ENCODE measurements at places on chromosomes 5 and 9.

- DNase-seq: no peak
Observed at GRCh38 chr5:9189681-9190080, 356.2 kb downstream of the SEMA5A start.

DNA sequence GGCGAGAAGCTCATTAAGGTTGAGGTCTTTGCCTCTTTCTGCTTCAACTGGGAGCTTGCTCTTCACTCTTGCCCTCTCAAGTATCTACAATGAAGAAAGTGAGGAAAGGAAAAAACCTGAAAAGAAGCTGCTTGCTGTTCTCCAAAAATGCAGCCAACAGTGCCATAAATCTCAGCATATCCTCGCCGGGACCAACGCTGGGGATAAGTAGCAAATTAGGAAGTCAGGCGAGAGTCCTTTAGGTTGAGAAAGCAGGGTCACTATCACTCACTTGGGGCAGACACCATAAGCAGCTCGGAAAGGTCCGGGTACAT is 399 bp downstream of the NUP155 start:
- no peak for DNase-seq

DNA sequence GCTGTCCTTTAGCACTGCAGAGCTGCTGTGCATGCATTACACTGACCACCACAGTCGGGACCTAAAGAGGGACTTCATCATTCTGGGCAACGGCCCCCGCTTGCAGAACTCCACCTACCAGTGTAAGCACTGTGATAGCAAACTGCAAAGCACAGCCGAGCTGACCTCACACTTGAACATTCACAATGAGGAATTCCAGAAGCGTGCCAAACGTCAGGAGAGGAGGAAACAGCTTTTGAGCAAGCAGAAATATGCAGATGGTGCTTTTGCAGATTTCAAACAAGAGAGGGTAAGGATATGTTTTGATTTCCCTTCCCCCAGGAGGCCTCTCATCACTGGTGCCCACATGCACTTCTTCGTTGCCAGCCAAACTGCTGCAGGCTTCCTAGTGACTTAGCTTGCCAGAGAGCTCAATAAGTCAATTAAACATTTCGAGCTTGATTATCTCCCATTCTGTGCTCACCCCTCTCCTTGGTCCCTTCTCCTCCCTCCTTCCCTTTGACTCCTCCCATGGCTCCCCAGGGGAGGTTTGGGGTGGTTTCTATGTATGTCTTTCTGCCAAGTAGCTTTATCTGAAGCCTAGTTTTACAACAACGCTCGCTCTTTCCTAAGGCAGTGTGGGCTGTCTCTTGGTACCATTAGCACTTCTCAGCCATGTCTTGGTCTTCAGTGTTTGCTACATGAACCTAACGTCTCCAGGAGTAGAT is 66.7 kb downstream of the ZNF462 start:
- no peak for DNase-seq

- no peak for DNase-seq
Observed at GRCh38 chr5:84255315-84255714, 129.4 kb downstream of the EDIL3 start.

DNA sequence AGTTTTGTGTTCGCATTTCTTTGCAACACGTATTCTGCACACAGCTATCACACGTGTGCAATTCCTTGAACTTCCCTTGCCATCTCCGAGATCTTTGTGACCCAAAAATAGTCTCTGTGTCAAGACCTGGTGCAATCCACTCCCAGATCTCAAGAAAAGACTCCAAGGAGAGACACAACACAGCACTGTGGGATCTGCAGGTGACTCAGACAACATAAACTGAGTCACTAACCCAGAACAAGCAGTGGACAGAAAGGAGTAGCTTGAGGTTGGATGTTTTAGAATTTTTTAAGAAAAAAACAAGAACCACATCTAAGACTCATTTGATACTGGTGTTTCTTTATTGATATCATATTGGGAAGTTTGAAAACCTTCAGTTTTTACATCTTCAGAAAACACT is 396.9 kb downstream of the AGTPBP1 start:
- no peak for DNase-seq

DNA sequence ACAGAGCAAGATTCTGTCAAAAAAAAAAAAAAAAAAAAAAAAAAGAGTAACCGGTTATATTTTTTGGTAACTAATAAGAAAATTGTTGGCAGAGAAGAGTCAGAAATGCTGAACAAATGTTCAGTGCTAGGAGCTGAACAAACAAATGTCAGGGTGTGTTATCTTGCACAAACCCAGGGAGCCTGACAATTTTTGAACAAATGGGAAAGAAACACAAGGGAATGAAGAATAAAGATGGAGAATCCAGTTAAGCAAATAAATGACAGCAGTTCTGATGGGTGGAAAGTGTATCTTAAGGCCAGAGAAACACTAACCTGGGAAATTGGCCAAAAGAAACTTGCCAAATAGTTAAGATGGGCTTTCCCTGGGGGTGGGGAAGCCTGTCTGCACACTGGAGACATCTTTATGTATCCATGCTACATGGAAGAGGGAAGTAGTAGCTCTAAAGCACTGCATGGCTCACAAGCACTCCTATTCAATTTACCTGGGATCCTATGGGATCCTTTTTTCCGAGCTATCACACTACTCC is 23.7 kb downstream of the KLHL3 start:
- no peak for DNase-seq

GRCh38 chr5:157961896-157962590 is 103.1 kb upstream of the CLINT1 start:
- DNase-seq: no peak

GRCh38 chr5:122547219-122547618 is 227.7 kb upstream of the SNX2 start:
- no peak for DNase-seq

- no peak for DNase-seq
Observed at GRCh38 chr5:93677359-93677891, 64.0 kb downstream of the POU5F2 start.

DNA sequence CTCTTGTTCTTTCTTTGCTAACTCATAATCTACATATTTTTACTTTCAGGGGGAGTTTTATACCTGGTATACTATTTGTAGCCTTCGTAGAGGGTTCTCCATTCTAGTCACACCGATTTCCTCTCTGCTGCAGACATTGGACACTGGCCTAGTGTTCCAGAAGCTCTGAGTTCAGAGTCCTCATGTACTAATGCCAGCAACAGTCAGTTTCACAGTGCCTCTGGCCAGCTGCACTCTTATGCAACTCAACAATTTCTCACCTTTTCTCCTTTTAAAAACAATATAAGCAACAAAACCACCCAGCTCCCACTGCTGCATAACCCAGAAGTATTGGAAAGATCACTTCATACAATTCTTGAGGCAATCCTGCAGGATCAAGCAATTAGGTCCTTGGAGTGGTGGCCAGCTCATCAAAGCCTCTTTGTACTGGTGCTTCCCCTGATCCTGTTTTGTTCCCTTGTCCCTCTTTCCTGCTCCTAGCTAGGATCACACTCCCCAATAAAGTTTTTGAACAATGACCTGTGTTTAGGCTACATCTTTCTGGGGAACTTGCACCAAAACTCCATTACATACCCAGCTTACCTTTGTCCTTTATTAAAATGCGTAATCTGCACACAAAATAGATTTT is 98.1 kb upstream of the TUT7 start:
- DNase-seq: no peak

DNA sequence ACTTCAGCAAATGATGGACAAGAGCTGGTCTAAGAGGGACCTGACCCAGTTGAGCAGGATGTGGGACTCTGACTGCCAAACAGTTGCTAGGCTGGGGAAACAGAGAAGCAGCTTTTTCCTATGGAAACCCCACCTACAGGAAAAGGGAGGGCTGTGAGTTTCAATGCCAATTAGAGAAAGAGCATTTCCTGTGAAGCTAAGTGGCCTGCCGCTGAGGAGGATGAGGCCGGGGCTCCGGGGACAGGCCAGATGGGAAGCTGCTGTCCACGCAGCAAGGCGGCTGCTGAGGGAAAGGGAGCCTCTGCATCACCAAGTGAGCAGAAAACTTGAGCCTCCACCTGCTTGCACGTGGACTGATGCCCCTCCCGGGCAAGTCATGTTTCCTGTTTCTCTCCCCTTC is at the start of gene PCDH12:
Gene PCDH12, minus strand, starts transcription at position 90 of the 400 bp plus-strand sequence. CDS start 351 bp downstream, outside the sequence.
- DNase-seq: no peak

DNA sequence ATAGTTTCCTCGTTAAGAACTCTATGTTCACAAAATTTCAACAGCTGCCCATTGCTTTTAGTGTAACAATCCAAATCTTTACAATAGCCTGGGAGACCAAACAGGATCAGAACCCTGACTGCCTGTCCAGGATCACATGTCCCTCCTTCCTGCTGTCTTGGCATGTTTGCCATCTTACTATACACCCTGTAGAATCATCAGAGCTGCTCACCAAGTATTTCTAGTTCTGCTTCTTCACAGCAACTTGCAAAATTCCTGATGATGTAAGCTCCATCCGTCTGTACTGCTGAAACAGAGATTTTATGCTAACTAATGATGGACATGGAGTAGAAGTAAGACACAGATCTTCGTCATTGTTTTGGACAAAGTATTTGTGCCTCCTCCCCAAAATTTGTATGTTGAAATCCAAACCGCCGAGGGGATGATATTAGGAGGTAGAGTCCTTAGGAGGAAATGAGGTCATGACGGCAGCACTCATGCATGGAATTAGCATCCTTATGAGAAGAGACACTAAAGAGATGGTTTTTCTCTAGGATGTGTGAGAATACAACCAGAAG is 464.9 kb upstream of the BRINP1 start:
- DNase-seq: no peak

DNA sequence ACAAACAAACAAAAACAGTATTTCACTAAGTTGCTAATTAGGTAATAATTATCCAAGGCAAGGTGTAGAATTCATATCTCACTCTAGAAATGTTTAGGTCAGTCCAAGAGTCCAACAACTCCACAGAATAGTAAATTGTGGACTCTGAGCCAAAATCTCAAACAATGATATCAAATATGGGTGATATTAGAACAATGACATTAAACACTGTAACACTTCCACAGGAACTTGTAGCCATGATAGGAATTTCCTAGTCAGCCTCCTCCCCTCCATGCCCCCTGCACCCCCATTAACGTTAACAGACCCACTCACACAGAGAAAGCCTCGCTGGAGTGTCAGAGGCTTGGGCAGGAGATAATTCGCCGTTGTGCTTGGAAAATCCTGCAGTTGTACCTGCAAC is 305.0 kb upstream of the PIK3R1 start:
- no peak for DNase-seq

GRCh38 chr9:127075624-127076372 is 46.6 kb downstream of the ANGPTL2 start:
- DNase-seq: no peak

DNA sequence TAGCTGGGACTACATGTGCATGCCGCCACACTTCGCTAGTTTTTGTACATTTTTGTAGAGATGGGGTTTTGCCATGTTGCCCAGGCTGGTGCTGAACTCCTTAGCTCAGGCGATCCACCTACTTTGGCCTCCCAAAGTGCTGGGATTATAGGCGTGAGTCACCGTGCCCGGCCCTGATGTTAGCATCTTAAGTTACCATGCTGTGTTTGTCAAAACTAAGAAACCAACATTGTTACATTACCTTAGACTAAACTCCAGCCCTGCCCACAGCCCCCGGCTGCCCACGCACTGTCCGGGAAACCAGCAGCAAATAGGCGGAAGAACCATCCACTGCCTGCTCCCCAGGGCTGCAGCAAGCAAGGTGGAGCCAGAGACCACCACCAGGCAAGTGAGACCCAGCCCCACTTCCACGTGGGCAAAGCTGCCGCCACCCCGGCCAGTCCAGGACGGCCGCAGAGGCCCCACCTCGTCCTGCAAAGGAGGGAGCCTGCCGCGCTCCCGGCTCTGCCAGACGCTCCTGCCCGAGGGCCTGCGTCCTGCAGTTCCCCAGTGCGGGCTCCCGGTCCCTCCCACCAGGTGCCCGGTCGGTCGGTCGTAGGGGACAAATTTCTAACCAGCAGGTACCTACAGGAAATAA is 35.7 kb upstream of the TXN start:
- DNase-seq: no peak

DNA sequence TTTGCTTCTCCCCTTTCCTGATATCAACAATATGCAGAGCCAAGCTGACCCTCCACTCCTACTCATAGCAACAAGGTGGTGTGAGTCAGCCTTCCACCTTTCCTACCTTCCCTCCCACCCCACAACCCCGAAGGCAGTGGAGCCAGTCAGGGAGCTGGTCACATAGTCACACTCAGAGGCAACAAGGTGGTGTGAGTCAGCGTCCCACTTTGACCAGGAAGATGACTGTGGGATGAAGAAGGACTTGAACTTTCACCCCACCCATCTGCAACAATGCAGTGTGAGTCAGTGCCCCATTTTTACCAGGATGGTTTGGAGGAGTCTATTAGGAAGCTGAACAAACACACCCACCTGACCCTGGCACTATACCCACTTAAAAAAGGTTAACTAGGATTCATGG is 30.1 kb upstream of the ZNF782 start:
- no peak for DNase-seq

DNA sequence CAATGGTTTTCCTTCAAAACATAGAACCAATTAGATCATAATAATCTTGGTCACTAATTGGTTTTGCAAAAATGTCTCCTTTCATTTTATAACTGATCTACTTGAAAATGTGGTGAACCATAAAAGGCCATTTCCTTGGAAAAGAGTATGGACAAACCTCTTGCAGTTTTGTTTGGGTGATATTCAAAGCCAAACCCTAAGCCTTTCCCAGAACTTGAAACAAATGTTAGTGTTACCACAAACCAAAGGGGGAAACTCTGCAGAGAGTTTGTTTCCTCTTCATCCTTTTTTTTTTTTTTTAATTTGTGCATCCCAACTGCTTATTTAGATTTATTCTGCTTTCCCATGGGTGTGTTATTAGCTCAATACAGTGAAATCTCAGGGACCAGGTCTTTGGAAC is 204.4 kb upstream of the ADAMTSL1 start:
- DNase-seq: no peak

DNA sequence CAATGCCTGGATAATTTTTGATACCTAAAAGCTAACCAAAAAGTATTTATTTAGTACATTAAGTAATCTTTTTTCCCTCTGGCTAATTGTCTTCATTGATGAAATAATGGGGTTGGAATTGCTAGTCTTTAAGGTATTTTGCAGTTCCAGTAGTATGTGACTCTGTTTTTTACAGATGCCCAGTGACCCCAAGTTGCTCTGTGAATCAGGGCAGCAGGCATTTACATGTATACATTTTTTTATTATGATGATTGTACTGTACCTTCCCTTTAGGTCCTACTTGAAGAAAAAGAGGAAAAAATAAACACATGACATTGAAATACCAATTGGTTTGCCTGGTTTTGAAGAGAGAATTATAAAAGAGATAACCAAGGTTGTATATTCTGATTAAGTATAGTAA is 385.5 kb downstream of the ADGRV1 start:
- no peak for DNase-seq

DNA sequence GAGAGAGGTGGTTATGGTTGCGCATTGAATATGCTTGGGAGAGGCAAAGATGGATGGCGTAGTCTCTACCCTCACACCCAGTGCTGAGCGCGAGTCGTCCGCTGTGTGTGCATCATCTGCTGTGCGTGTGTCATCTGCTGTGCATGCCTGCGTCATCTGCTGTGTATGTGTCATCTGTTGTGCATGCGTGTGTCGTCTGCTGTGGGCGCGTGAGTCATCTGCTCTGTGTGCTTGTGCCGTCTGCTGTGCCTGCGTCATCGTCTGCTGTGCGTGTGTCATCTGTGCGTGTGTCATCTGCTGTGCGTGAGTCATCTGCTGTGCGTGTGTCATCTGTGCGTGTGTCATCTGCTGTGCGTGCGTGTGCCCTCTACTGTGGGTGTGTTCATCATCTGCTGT is 68.0 kb upstream of the IRX4 start:
- no peak for DNase-seq

All from cortex of kidney (tissue), 1 donor.